ENCODE measurements at places on chromosomes 5 and 9. TPM values are rescaled to one million over a fixed set of nuclear protein-coding genes. Genes with fewer than 3 reads are reported as not detected.

DNA sequence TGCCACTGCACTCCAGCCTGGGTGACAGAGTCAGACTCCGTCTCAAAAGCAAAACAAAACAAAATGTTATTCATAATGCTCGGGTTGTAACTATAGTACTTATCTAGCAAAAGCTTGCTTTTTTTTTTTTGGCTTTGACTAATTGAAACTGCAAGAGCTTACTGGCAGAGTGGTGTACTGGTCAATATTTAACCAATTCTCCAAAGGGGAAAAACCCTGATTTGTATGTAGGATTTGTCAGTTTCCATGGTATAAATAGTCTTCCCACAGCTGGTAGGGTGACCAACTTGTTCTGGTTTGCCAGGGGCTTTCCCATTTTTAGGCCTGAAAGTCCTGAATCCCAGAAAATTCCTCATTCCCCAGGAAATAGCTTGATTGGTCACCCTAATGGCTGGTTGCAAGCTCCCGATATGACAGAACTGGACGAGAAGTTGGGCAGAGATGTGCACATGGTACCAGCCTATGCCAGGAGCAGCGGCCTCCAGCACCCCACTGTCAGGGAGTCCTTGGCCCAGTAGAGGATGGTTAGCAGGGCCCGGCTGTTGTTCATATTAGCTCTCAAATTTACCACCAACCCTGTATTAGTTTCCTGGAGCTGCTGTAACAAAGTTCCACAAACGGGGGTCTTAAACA is 58.0 kb downstream of the FXN start:
- H3K27ac ChIP-seq = peak overlapping the region; percentile 92
- H3K4me3 ChIP-seq = no peak overlapping the region
- H3K36me3 ChIP-seq = no peaks in the 10 kb centered on the region
- peaks cover 12% of the 10 kb centered on the region for H3K4me1 ChIP-seq
- no peak for DNase-seq
- H3K27me3 ChIP-seq = no peaks in the 10 kb centered on the region

GRCh38 chr9:137672907-137673791 is 54.3 kb downstream of the EHMT1 start:
- peaks cover 26% of the 10 kb centered on the region for H3K4me1 ChIP-seq
- no peak overlapping the region for H3K4me3 ChIP-seq
- no peaks in the 10 kb centered on the region for H3K27me3 ChIP-seq

The SCGB3A2 gene
- polyA plus RNA-seq = not detected

DNA sequence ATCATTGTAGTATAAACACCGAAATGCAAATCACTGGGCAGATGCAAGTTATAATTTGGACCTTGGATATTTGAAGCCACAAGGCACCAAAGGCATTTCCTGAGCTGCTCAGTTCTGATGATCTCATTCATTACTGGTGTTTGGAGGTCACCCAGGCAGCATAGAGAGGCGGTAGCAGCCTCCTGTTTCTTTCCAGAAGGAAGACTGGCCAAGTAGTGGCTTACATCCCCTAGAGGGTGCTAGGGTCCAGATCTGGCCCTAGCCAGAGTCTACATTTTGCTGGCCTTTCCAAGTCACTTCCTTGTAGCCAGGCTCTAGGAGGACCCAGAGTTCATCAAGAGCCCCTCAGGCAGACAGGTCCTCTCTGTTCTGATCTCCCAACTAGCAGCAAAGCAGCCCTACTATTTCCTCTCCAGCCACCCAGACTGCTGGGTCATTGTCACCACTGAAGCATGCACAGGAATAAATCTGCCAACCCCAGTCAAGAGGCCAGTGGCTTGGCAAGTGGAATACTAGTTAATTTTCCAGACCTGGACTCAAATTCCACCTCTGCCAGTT is 33.4 kb upstream of the TTC1 start:
- peaks cover 4% of the 10 kb centered on the region for H3K27me3 ChIP-seq
- H3K4me1 ChIP-seq = peaks cover 9% of the 10 kb centered on the region
- H3K36me3 ChIP-seq = no peaks in the 10 kb centered on the region
- no peak overlapping the region for H3K4me3 ChIP-seq

The SYK gene
- 7.2 TPM for polyA plus RNA-seq

All from stomach (tissue), 19 donors.